ENCODE measurements at places on chromosomes 12 and 14.

DNA sequence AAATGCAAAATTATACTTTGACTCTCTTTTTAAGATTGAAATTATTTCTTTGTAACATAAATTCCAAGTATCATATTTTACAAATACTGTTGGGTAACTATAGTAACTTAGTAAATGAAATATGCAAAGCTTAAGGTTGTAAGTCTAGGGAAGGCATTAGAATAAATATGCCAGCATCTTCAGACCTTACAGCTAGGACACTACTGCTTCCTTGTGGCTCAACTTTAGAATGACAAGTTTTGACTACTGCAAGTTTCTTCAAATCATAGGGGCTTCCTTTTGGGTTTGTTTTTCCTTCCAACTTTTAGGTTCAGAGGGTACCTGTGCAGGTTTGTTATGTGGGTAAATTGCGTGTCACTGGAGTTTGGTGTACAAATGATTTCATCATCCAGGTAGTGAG is 17.7 kb upstream of the ANP32D start:
- no peak for DNase-seq

- no peak for DNase-seq
Observed at GRCh38 chr12:111275308-111275707, 93.6 kb downstream of the PHETA1 start.

DNA sequence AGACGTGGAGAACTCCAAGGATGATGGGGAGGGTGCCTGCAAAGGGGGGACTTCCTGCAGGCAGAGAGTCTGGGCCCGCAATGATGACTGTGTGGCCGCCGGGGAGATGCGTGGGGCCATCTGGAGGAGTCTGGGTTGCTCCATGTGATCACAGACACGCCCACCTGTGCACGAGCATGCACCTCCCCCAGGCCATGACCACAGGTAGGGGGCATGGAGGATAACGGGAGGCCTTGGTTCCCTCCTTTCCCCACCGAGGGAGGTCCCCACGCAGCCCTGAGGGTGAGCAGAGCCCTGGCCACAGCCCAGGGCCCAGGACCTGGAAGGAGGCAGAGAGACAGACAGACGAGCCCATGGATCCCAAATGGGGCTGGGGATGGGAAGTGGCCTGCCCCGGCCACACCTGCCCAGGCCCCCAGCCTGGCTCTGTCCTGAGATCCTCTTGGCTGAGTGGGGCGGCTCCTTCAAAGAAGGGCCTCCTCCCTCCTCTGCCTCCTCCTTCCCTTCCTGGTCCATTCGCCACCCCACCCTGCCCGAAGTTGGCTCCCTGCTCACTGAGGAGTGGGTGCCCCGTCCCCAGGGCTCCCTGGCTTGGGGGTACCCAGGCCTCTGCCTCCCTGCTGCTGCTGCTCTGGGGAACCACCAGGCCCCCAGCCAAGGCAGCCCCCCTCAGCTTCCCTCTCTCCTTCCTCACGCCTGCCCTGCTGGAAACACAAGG is 138.2 kb downstream of the CALM1 start:
- DNase-seq: no peak

DNA sequence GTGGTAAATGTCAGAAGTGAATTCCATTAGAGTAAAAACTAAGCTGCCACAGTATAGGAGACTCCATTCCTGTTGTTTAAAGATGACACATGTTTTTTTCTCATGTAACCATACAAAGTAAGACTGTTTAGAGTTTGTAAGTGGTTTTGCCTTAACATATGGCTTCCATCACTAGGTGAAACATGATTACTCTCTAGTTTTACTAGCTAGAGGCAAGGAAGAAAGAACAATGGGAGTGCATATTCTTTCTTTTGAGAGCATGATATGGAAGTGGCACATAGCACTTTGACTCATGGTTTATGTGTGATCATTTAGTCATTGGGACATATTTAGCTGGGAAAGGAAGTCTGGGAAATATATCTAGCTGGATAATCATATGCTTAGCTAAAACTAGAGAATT is 7.7 kb downstream of the ATF7IP start:
- no peak for DNase-seq

GRCh38 chr12:82207556-82207955 is 150.6 kb downstream of the CCDC59 start:
- no peak for DNase-seq

Data from activated CD8-positive, alpha-beta memory T cell treated with anti-CD3 and anti-CD28 coated beads for 4 hours (primary cell).